Activated CD4-positive, alpha-beta T cell treated with anti-CD3 and anti-CD28 coated beads for 36 hours (primary cell): ENCODE measurements at places on chromosomes 11 and 22.

DNA sequence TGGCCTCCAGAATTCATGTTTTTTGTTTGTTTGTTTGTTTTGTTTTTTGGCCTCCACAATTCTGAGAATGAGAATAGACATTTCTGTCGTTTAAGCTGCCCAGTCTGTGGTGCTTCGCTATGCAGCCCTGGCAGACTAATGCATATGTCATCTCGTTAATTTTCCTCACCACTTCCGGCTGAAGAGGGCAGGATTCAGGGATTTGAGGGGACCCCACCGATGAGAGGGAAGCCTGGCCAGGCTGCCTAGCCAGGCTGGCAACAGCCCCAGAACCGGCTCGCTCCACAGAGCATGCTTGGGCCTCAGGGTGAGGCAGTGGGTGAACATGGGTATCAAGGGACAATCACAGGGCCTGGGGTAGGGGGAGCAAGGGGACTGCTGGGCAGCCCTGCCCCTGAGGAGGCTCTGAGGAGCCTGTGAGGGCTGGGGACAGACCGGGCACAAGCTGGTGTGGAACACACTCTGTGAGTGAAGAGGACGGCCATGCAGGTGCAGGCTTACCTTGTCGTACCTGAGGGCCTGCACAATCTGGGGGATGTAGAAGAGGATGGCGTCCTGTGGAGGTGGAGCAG lies 47.8 kb upstream of the SERPIND1 start:
- no peak overlapping the region for H3K27ac ChIP-seq
- no peak for DNase-seq
- peaks cover 11% of the 10 kb centered on the region for H3K36me3 ChIP-seq
- no peak overlapping the region for H3K4me3 ChIP-seq
- H3K4me1 ChIP-seq, result no peaks in the 10 kb centered on the region
- H3K27me3 ChIP-seq, result no peaks in the 10 kb centered on the region

DNA sequence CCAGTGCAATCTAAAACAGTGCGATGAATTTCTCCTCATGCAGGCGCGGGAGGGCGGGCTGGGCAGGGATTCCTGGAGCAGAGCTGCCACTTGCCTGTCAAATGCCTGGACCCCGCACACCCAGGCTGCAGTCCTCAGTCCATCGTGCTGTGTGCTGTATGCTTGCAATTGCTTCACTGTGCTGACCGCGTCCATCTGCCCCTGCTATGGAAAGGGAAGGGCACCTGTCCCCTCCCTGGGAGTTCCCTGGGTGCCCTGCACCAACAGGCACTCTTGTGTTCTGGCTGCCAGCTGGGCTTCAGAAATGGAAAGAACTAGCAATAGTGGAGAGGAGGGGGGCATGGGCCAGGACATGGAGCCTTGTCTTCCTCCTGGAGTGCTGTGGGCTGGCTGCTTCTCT lies 185.4 kb upstream of the B3GAT1 start:
- no peak overlapping the region for H3K4me3 ChIP-seq
- no peaks in the 10 kb centered on the region for H3K36me3 ChIP-seq
- DNase-seq, result no peak
- H3K27me3 ChIP-seq, result peaks cover 6% of the 10 kb centered on the region

DNA sequence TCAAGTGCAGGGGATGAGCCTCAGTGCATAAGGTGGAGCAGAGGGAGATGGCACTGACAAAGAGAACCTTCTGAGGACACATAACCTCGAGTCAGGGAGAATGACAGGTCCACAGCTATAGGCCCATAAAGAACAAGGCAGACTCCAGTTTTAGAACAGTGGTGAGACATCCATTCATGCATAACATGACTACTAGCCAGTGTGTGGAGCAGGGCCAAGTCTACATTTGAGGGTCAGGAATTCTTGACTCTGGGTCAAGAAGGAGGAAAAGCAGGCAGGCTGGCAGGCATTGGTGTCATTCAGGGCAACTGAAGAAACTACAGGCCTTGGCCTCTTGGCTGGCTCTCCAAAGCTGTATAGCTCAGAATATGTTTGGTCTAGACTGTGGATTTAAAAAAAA lies 54.9 kb downstream of the MTNR1B start:
- no peaks in the 10 kb centered on the region for H3K4me1 ChIP-seq
- H3K27ac ChIP-seq, result no peak overlapping the region
- no peak for DNase-seq
- H3K36me3 ChIP-seq, result no peaks in the 10 kb centered on the region
- H3K27me3 ChIP-seq, result peaks cover 2% of the 10 kb centered on the region
- H3K4me3 ChIP-seq, result no peak overlapping the region

GRCh38 chr11:71130106-71130505 lies 122.3 kb downstream of the SHANK2 start:
- H3K27me3 ChIP-seq, result peaks cover 2% of the 10 kb centered on the region
- DNase-seq, result no peak
- no peaks in the 10 kb centered on the region for H3K4me1 ChIP-seq
- H3K4me3 ChIP-seq, result no peak overlapping the region
- no peak overlapping the region for H3K27ac ChIP-seq

DNA sequence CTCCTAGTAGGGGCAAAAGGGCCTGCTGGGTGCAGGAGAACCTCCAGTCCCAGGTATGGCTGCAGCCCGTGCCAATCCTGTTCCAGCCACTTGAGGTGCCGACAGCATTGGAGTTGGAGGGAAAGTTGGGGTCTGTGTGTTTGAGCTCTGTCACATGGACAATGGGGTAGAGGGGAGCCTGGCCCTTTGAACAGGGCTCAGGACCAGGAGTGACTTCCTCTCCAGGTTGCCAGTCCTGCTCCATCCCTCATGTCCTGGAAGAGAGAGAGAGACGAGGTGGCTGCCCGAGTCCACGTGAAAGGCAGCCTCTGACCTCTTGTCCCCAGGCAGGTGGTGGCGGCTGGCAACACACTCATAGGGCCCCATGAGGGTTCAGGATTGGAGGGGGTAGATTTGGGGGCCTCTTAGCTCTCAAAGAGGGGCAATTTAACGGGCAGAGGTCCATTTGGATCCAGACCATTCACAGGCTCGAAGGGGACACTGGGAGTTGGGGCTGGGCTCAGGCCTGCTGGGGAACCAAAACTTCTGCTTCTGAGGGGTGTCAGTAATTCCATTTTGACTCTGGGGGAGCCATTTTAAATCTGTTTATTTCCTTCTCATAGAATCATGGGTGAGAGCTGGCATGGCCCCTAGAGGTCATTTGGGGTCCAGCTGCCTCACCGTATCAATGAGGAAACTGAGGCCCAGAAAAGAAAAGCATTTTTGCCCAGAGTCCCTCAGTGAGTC lies 4.1 kb downstream of the ADORA2A start:
- no peaks in the 10 kb centered on the region for H3K27me3 ChIP-seq
- H3K27ac ChIP-seq, result peak overlapping the region; percentile 82
- peaks cover 87% of the 10 kb centered on the region for H3K4me1 ChIP-seq
- H3K4me3 ChIP-seq, result peak overlapping the region; percentile 37

- H3K27me3 ChIP-seq, result no peaks in the 10 kb centered on the region
- H3K4me1 ChIP-seq, result peaks cover 11% of the 10 kb centered on the region
- no peak overlapping the region for H3K4me3 ChIP-seq
- no peak overlapping the region for H3K27ac ChIP-seq
Observed at GRCh38 chr11:116792869-116793771, 1.4 kb upstream of the APOA5 start.

DNA sequence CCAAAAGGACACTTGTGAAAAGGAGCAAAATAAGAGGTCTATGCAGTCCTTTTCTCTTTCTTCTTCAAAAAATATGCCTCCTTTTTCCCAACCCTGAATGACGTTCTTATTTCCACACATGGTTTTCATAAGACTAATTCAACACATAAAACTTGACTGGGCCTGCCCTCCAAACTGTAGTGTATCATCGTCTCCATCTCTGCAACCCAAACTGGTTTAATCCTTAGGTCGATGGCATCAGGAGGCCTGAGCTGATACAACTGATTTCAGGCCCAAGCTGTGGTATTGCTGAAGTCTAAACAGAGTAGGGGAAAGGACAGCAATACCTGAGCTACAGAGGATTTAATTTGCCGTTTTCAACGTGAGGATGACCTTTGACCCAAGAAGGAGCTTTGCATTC lies 130.0 kb upstream of the MTNR1B start:
- no peaks in the 10 kb centered on the region for H3K36me3 ChIP-seq
- H3K4me1 ChIP-seq, result no peaks in the 10 kb centered on the region
- no peak overlapping the region for H3K4me3 ChIP-seq
- no peak overlapping the region for H3K27ac ChIP-seq
- DNase-seq, result no peak
- no peaks in the 10 kb centered on the region for H3K27me3 ChIP-seq

DNA sequence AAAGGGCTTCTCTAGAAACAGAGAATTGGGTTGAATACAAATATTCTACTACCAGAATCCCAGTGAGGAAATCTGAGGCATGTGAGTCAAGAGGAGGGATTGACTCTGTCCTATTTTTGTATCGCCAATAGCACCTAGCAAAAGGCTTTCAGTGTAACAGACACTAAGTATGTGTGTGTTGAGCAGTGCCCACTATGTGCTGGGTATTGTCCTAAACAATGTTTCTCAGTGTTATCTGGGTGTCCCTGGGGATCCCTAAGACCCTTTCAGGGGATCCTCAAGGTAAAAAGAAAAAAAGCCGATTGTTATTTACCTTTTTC lies 21.0 kb upstream of the RBFOX2 start:
- H3K4me3 ChIP-seq, result no peak overlapping the region
- H3K27ac ChIP-seq, result no peak overlapping the region
- peaks cover 4% of the 10 kb centered on the region for H3K27me3 ChIP-seq

DNA sequence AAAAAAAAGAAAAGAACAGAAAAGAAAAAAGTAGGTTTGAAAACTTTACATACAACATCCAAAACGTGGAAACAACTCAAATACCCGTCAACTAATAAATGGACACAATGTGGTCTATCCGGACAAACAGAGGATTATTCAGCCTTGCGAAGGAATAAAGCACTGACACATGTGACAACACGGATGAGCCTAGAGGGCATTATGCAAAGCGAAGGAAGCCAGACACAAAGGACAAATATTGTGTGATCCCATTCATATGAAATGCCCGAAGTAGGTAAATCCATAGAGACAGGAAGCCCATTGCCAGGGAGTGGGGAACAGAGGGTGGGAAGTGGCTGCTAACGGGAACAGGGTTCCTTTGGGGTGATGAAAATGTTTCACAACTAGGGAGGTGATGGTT lies 11.8 kb downstream of the RFPL1 start:
- no peak overlapping the region for H3K4me3 ChIP-seq
- no peaks in the 10 kb centered on the region for H3K27me3 ChIP-seq
- DNase-seq, result no peak
- H3K27ac ChIP-seq, result no peak overlapping the region
- H3K36me3 ChIP-seq, result no peaks in the 10 kb centered on the region

- peak overlapping the region; percentile 92 for H3K27ac ChIP-seq
- no peaks in the 10 kb centered on the region for H3K27me3 ChIP-seq
- DNase-seq, result no peak
- H3K36me3 ChIP-seq, result peaks cover 29% of the 10 kb centered on the region
- H3K4me1 ChIP-seq, result peaks cover 30% of the 10 kb centered on the region
- peak overlapping the region; percentile 88 for H3K4me3 ChIP-seq
Observed at GRCh38 chr22:40817737-40818136, 1.4 kb downstream of the SLC25A17 start.

DNA sequence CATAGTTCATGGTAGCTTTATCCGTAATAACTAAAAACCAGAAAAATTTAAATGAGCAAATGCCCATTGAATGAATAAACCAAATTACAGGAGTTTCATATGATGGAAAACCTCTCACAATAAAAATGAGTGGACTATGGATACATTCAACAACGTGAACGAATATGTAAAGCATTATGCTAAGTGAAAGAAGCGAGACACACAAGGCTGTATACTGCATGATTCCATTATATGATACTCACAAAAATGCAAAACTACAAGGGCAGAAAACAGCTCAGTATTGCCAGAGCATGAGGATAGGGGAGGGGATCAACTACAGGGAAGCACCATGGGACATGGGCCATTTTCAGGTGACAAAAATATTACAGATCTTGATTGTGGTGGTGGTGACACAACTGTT lies 22.2 kb downstream of the DDI1 start:
- H3K36me3 ChIP-seq, result no peaks in the 10 kb centered on the region
- no peak overlapping the region for H3K27ac ChIP-seq
- H3K4me1 ChIP-seq, result no peaks in the 10 kb centered on the region
- no peak for DNase-seq
- H3K27me3 ChIP-seq, result peaks cover 7% of the 10 kb centered on the region
- no peak overlapping the region for H3K4me3 ChIP-seq

- H3K27me3 ChIP-seq, result peaks cover 2% of the 10 kb centered on the region
- peaks cover 70% of the 10 kb centered on the region for H3K4me1 ChIP-seq
- no peak overlapping the region for H3K27ac ChIP-seq
- no peak for DNase-seq
Observed at GRCh38 chr11:122720107-122720881, 64.8 kb downstream of the UBASH3B start.

DNA sequence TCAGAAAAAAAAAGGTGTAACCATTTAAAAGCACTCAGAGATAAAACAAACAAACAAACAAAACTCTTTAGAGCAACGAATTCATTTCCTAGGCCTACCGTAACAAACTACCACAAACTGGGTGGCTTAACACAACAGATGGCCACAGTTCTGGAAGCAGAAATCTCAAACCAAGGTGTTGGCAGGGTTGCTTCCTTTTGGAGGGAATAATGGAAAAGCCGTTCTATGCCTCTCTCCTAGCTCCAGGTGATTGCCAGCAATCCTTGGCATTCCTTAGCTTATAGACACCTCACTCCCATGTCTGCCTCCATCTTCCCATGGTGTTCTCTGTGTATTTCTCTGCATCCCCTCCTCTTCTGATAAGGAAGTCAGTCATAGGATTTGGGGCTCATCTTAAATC lies 200.4 kb downstream of the RAB38 start:
- DNase-seq, result no peak
- H3K36me3 ChIP-seq, result no peaks in the 10 kb centered on the region
- peaks cover 7% of the 10 kb centered on the region for H3K27me3 ChIP-seq
- no peak overlapping the region for H3K4me3 ChIP-seq
- no peak overlapping the region for H3K27ac ChIP-seq
- H3K4me1 ChIP-seq, result no peaks in the 10 kb centered on the region

DNA sequence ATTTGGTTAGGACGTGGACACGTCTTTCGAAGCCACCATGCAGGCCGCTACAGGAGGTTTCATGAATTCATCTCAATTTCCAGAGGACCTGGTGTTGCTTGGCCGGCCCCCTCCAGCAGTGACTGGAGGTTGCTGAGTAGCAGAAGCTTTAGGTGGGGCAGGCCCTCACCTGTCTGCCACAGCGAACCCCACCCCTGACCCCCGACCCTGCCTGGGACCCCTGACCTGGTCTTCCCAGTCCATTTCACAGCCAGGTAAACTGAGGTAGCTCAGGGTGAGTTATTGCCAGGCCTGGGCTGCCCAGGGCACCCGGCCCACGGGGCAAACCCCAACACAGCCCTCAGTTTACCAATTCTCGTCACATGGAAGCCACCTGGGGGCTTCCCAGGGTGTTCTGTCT lies 39.1 kb upstream of the SMIM38 start:
- H3K36me3 ChIP-seq, result no peaks in the 10 kb centered on the region
- H3K27me3 ChIP-seq, result no peaks in the 10 kb centered on the region
- no peak overlapping the region for H3K4me3 ChIP-seq
- H3K4me1 ChIP-seq, result peaks cover 9% of the 10 kb centered on the region
